ENCODE measurements at places on chromosomes 5 and 9.

- DNase-seq, result no peak
These were observed 134.4 kb upstream of the ABCA1 start for GRCh38 chr9:105062222-105062855.

DNA sequence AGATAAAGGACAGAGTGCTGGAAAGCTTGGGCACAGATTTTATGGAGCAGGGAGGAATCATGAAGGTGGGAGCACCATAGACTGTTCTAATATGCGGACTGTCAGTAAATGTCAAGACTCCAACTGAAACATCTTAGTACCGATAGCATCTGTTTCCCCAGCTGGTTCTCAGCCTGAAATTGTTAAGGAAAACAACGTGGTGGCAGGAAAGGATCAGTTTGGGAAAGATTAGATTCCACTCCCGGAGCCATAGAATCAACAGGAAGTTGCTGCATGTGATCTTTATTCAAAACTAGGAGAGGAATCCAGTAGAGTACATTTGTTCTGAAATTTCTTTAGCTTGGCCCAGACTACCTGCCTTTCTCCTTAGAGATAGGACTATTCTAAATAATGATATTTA lies 559.1 kb downstream of the CSNK1G3 start:
- no peak for DNase-seq

GRCh38 chr9:121478816-121479676 lies 20.6 kb downstream of the GGTA1 start:
- DNase-seq, result no peak

- DNase-seq, result no peak
These were observed 23.5 kb upstream of the HAND1 start for GRCh38 chr5:154501566-154501965.

DNA sequence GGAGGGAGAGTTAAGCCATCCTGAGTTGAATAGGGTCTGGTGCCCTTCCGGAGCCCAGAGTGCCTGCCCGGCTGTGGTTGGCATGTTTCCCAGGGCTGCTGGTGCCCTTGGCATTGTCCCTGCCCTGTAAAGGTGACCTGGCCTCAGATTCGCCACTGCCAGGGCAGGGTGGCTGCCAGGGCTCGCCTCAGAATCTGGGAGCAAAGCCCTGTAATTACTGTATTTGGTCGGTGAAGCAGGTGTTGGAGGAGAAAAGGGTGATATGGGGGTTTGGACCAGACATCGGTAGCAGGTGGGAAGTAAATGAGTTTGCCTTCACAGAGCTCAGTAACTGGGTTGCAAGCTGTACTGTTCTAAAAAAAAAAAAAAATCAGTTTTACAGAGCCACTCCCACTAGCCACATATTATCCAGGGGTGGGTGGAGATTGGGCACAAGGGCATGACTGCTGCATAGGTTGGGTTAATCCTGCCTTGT lies 47.6 kb downstream of the RGS3 start:
- no peak for DNase-seq

DNA sequence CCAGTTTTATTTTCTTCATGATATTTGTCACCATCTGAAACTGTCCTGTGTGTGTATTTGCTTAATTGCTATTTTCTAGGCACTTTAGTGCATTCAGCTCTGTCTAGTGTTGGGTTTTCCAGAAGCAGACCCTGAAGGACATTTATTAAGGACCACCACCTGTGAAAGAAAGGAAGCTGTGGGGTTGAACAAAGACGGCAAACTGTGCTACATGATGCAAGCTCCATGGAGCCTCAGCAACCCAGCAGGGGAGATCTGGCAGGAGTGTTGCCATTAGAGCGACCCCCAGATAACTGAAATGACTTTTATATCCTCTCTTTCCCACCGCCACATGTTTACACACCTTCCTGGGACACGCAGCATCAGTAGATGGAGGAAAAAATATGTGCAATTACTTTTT lies 125.5 kb downstream of the GABRB2 start:
- no peak for DNase-seq

DNA sequence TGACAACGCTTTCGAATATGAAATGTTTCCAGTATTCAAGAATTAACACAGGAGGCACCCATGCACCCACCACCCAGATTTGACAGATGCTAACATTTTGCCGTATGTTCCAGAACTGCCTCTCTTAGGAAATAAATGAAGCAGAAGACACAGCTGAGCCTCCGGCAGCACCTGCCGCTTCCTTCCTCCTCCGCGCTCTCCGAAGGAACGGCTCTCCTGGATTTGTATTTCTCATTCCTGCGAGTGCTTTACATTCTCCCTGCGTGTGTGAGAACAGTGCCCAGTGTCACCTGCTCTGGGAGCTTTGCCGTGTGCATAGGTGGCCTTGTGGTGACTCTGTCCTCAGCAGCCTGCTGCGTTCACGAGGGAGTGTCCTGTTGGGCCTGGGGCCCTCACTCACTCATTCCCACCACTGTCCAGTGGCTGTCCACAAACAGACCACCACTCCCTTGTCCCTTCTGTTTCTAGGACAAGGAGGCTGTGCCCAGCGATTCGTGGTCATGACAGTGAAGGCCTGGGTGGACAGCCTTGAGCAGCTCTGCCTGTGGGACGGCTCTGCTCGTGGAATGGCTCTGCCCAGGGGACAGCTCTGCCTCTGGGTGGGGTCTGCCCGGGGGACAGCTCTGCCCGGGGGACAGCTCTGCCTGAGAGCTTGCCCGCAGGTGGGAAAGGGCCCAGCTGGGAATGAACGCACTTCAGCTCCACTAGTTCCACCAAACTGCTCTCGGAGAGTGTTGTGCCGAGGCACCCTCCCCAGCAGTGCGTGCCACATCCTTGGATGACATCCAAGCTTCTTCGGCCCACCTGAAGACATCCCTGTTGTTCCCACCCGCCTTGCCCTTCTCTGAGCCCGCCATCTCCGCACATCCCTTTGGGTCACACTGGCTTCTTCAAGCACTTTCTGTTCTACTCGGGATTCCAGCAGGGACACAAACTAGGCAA lies 170.5 kb upstream of the PPP1R26 start:
- no peak for DNase-seq

- DNase-seq, result no peak
These were observed 272.6 kb downstream of the FANCC start for GRCh38 chr9:95044731-95045508.

- DNase-seq, result no peak
These were observed 58.9 kb upstream of the GRAMD2B start for GRCh38 chr5:126364206-126364902.

DNA sequence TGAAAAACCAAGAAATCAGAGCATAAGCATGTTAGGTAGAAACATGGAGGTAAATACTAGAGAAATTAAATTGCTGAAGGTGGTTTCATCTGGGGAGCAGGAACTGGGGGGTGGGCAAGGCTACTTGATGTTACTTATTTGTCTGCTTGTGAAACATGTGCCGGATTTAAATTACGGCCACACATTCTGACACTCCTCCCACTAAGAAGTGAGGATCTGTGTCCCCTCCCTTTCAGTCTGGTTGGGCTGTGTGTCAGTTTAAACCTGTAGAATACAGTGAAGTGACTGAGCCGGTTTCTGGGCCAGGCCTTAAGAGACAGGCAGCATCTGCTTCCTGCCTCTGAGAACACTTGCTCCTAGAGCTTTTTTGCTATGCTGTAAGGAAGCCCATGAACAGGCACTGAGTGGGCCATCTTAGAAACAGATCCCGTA lies 2.3 kb upstream of the IARS1 start:
- DNase-seq, result no peak

- DNase-seq, result no peak
These were observed 485.3 kb downstream of the CDH9 start for GRCh38 chr5:26553079-26553478.

DNA sequence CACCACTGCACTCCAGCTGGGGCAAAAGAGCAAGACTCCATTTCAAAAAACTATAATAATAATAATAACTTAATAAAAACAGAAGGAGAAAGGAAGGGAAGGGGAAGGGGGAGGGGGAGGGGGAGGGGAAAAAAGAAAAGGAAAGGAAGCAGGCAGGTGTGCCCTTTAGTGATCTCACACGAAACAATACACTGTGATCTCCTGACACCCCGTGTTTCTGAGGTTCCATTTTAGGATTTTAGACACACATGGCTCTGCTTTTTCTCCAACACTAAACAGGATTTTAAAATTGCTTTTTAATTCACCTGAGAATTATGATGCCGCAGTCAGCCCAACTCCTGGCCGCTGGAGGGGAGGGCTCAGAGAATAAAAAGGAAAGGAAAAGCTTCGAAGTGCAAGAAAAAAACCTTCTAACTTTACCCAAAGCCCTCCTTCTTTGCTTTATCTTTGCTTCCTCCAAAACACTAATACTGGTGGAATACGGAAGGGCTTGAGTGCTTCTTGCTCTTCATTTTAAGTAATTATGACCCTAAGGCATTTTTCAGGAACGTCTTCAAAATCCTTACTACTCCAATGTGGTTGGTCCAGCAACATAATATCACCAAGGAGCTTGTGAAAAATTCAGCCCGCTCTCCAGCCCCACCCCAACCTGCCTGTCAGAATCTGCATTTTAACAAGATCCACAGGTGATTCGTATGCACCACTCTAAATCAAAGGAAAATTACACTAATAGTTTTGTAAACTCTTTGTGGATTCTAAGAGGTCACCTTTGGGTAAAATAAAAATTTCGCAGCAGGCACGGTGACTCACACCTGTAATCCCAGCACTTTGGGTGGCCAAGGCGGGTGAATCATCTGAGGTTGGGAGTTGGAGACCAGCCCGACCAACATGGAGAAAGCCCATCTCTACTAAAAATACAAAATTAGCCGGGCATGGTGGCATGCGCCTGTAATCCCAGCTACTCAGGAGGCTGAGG lies 66.0 kb downstream of the MYO10 start:
- no peak for DNase-seq

GRCh38 chr5:173964506-173964905 lies 24.5 kb upstream of the C5orf47 start:
- DNase-seq, result no peak

GRCh38 chr5:144198386-144198785 lies 27.7 kb downstream of the KCTD16 start:
- DNase-seq, result no peak

DNA sequence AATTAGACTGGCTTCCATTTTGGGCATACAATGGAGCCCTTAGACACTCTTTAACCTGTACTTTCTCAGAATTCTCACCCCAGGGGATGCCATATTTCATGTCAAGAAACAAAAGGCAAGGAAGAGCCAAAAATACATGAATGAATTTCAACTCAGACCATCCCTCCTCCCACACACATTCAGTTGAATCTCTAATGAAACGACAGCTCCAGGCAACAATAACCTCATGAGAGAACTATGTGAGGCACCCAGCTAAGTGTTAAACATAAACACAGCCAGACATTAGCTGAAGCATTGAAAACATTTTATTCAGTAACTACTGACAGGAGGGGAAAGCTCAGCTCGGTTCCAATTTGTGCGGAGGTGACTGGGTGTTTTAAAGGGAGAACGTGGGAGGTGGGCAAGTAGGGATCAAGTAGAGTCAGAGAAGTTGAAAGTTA lies 1359.1 kb upstream of the CDH9 start:
- DNase-seq, result no peak

- no peak for DNase-seq
These were observed 13.4 kb upstream of the GRIN3A start for GRCh38 chr9:101751895-101752294.

DNA sequence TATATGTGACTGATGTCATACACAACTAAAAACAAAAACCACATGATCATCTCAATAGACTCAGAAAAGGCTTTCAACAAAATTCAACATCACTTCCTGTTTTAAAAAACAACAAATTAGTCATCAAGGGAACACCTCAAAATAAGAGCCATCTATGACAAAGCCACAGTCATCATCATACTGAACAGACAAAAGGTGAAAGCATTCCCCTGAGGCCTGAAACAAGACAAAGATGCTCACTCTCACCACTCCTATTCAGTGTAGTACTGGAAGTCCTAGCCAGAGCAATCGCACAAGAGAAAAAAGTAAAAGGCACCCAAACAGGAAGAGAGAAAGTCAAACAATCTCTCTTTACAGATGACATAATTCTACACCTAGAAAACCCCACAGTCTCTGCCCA lies 893.5 kb upstream of the EDIL3 start:
- no peak for DNase-seq

DNA sequence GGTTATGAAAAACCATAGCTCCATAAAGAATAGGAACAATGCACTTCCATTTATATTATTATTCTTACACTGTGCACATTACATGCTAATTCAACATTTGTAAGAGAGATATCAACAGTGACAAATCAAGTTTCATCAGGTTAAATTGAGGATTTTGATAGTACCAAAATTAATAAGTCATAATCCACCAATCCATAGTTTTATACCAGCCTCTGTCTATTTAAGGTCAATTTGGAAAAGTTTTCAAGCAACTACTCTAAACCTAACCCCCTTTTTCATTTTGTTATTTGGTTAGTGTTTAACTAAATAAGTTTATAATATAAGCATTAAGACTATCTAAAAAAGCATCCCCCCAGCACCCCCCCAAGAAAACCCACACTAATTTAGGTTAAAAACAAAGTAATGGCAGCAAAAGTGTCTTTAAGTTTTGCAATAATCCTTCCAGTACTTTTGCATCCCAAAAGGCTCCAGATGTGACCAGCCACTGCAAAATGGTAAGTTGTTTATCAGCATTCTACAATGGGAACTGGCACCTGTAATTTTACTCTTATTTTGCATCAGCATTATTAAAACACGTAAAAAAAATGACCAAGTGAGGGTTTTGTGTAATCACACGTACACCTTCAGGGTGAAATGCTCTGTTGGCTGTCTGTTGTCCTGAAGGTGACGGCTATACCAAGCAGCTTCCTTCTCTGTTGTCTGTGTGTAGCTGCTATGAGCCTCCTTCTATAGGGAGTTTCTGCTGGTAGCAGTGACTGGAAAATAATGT lies 36.8 kb upstream of the SSBP2 start:
- no peak for DNase-seq

- DNase-seq, result no peak
These were observed 188.4 kb upstream of the DAPK1 start for GRCh38 chr9:87309236-87309635.

DNA sequence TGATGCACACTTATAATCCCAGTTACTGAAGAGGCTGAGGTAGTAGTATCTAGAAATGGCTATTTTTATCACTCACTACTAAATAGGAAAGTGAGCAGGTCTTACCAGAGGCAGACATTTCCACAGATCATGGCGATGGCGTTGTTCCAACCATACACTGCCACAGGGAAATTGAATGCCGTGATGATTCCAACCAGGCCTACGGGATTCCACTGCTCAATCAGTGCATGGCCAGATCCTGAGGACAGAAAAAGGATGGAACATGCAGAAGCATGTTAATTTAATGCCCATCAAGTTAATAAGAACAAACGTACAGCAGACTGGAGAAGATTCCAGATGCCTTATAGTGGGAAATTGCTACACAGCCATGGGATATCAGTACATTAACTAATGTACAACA lies 18.0 kb downstream of the ALDH7A1 start:
- DNase-seq, result no peak

DNA sequence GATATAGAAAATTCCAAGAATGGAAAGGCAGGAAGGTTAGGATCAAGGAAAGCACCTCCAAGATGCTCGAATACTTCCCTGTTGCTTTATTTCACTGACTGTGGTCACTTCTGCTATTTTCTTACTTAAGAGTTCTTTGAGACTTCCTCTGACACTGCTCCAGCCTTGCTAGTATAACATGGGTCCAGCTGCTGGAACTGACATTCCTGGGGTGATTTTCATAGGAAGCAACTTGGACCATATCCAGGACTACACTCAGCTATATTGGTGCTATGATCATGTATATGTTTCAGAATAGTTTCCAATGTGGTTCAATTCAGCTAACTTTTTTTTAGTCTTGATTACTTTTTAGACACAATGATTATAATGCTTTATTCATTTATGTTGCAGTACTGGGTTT lies 81.6 kb upstream of the CKMT2 start:
- DNase-seq, result no peak

GRCh38 chr5:89276566-89277305 lies 393.8 kb upstream of the MEF2C start:
- no peak for DNase-seq
